Vagina (tissue), 2 donors: ENCODE measurements at places on chromosomes 12 and 14.
A peak's percentile ranks its signal among the peaks of the same experiment; 100 is the strongest.

- no peak for DNase-seq
Measured at GRCh38 chr12:55041345-55042055, 21.7 kb downstream of the NEUROD4 start.

GRCh38 chr14:71289536-71289935 lies 382.3 kb downstream of the PCNX1 start:
- DNase-seq: no peak

GRCh38 chr14:55904086-55904485 lies 214.1 kb upstream of the PELI2 start:
- no peak for DNase-seq

DNA sequence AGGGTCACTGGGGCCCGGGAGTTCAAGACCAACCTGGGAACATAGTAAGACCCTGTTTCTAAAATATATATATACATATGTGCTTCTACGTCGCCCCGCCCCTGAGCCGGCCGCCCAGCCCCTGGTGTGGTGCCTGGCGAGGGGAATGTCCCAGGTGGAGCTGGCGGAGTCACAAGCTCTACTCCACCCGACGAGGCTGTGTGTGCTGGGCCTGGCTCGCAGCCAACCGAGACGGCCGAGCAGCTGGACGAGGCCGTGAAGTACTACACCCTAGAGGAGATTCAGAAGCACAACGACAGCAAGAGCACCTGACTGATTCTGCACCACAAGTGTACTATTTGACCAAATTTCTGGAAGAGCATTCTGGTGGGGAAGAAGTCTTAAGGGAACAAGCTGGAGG lies 22.1 kb upstream of the ITPK1 start:
- DNase-seq: no peak

- no peak for DNase-seq
Measured at GRCh38 chr14:74904635-74905503, 18.2 kb downstream of the RPS6KL1 start.

DNA sequence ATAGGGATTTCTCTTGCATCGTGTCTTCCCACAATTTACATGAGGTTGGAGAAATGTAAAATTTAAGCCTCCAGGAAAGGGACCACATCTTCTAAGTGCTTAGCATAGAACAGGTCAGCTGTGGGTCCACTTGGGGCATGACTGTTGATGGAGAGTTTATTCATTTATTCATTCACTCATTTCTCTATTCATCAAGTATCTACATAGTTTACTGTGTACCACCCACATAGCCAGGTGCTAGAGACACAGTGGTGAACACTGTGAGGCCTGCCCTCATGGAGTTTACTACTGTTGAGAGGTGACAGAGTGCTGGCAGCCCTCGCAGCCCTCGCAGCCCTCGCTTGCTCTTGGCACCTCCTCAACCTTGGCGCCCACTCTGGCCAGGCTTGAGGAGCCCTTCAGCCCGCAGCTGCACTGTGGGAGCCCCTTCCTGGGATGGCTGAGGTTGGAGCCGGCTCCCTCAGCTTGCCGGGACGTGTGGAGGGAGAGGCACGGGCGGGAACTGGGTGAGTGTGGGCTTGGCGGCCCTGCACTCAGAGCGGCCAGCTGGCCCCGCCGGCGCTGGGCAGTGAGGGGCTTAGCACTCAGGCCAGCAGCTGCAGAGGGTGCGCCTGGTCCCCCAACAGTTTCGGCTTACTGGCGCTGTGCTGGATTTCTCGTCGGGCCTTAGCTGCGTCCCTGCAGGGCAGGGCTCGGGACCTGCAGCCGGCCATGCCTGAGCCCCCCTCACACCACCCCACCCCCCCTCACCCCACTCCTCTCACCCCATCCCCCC lies 1.7 kb upstream of the JPH4 start:
- DNase-seq: no peak

GRCh38 chr14:24250354-24250753 lies 7.9 kb upstream of the TINF2 start:
- no peak for DNase-seq

- no peak for DNase-seq
Measured at GRCh38 chr14:94102768-94103482, 7.6 kb upstream of the IFI27 start.

- DNase-seq: peak; percentile 42
Measured at GRCh38 chr14:95830386-95830785, 46.2 kb upstream of the TUNAR start.

GRCh38 chr12:53074999-53075370 lies 4.2 kb downstream of the SPRYD3 start:
- DNase-seq: no peak

DNA sequence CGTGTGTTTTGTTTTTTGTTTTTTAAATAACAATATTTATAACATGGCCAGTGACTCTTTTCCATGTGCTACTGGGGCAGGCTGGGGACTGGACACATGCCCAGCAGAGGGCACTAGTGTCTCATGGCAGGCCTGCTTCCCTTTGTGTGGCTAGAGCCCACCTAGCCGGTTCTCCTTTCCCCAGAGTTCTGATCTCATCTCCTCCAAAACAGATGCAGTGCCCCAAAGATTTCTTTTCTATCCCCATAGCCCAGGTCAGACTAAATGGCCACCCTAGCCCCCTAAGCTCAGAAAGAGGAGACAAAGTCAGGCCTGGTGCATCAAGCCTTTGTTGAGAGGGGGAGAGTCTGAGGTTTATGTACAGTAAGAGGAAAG lies 21.2 kb downstream of the PRPF40B start:
- no peak for DNase-seq

GRCh38 chr12:12562016-12562483 lies 613 bp downstream of the DUSP16 start:
- no peak for DNase-seq

DNA sequence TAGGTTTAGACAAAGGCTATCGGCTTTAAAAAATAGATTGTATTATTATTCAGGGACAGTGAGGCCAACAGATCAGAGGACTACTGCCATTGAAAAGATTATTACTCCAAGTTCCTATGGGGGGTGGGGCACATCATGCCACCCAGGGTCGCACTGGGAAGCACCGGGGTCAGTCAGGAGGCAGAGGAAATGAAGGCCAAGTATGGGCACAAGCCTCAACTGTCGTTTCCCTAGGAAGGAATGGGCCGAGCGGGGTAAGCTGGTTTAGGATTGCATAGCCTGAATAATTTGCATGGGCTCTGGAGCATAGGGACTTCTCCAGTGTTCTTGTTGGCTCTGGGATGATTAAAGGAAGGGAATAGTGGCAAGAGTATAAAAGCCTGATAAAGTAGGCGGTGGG lies 205.3 kb downstream of the NOVA1 start:
- no peak for DNase-seq

- DNase-seq: no peak
Measured at GRCh38 chr12:123388951-123389559, 5.1 kb downstream of the KMT5A start.

DNA sequence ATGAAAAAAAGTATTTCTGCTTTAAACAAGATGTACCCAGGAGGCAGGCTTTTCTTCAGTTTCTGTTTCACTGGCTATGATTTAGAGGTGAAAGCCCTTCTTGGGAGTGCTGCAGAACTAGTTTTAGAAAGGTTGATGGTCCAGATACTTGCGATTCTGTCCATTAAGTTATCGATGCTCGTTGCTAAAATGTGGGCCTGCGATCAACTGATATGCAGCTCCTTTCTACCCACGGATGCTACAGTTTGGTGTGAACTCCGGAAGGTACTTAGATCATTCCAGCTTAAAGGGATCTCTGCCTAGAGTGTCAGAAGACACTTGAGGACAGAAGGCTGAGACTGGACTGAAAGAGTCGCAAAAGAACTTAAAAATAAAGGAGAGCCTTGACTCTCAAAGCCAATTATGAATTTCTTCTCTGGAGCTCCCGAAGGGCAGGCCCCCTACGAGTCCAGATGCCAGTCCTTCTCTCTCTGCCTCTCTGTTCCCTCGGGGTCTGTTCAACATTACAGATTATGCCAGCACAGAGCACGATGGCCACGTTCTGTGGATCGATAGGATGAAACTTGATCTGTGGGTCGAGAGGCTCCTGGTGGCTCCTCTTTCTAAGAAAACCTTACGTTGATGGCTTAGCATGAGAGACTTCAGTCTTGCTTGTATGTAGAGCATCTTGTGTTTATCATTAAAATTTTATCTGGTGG lies 40.0 kb downstream of the FBXW8 start:
- DNase-seq: no peak

DNA sequence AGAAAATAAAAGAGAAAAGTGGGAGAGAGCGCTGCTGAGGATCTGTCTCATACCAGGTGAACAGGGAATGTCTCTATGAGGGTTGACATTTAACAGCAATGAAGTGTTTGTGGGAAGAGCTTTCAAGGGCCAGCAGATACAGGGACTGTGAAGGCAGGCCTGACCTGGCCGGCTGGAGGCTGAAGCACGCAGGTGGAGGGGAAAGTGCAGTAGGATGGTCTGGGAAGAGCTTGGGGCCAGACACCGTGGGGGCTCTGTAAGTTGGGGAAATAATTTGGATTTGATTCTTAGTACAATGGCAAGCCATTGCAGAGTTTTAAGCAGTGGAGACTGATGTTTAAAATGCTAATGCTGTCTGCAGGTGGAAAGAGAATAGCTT lies 23.8 kb upstream of the DHRS2 start:
- DNase-seq: no peak

GRCh38 chr14:95526483-95527386 lies 8.1 kb upstream of the GLRX5 start:
- no peak for DNase-seq

- DNase-seq: no peak
Measured at GRCh38 chr12:106978035-106978800, 8.7 kb downstream of the MTERF2 start.

DNA sequence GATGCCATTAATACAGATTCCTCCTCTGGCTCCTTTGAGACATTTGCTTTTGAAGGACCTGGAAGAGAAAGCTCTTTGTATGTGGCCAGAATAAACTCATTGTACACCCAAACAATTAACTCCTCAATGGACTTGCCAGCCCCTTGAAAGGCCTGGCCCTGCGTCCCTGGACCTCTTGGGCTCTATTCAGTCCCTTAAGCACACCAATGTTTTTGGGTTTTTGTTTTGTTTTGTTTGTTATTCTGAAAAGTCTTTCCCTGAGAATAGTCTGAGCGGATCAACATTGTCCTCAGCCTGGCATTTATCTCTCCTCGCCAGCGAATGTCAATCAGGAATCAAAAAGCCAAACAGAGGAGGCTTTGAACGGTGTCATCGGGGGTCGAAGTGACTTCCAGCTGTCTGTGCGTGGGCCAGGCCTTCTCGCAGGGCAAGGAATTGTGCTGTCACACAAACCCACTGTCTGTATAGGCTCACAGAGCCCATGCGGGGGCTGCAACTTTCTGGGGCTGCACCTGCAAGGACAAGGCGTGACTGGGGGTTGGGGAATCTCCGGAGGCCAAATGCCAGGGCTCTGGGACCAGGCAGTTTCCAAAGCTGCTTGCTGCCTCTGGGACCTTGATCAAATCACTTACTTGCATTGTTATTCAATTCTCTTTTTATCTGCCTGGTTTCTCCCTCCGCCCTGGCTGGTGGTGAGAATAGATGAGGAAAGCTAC lies 108.3 kb downstream of the SMOC1 start:
- no peak for DNase-seq

DNA sequence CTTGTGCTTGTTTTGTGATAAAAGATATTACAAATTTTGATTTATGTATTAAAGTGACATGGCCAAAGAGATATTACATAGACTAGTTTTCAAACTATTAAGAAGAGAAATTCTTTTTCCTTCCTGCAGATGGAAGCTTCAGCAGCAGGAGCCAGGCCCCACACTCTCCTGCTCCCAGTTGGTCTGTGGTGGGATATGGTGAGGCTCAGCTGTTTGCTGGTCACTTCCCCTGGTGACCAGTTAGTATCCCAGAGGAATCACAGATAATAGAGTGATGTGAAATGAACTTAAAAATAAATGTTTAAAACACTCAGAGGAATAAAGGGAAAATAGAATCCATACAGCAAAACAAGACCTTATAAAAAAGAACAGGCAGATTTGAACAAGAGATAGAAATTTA lies 154.7 kb downstream of the KTN1 start:
- DNase-seq: no peak

DNA sequence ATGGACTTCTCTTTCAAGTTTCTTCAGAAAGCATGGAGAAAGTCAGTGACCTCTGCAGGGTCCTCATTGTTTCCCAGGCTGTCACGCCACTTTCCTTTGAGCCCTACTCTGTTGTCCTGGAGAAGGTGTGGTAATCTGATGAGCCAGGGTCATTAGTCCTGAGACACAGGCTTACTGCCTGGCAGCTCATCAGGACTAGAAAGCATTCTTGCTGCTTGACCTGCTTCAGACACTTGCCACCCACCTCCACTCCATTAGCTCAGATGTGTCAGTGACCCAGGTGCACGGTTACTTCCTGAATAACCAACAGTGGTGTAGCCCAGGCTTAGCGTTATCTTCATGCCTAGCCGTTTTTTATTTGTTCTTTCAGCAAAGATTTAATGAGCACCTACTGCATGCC lies 93.9 kb downstream of the FGD4 start:
- DNase-seq: no peak

- no peak for DNase-seq
Measured at GRCh38 chr14:57362361-57362760, 28.0 kb upstream of the NAA30 start.

- no peak for DNase-seq
Measured at GRCh38 chr12:54019924-54020590, 8.2 kb upstream of the HOXC6 start.

GRCh38 chr12:110776410-110776809 lies 33.7 kb upstream of the PPP1CC start:
- DNase-seq: no peak

GRCh38 chr14:102282751-102283465 lies 22.1 kb downstream of the MOK start:
- DNase-seq: no peak

- DNase-seq: no peak
Measured at GRCh38 chr14:104350463-104351185, 212.2 kb downstream of the KIF26A start.

- no peak for DNase-seq
Measured at GRCh38 chr12:121718653-121719239, 6.2 kb downstream of the TMEM120B start.

DNA sequence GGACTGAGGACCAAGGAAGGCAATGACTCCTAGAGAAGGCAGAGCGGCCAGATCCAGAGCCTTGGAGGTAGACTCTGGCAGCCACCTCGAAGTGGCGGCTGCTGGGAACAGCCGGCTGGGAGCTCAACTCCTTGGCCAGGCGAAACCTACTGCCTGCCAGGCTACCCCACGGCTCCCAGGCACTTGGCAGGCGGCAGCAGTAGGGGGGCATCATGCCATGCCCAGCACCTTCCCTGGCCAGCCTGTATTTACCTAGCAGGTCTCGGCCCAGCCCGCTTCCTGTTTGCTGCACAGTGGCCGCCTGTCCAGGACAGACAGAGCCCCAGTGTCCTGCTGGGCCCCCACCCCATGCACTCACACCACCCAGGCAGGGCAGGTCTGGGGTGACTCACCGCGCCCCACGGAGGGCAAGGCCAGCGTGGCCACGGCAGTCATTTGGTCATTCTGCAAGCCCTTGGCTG lies 10.2 kb downstream of the TRPV4 start:
- no peak for DNase-seq

GRCh38 chr12:115037830-115038229 lies 353.9 kb upstream of the TBX3 start:
- no peak for DNase-seq

DNA sequence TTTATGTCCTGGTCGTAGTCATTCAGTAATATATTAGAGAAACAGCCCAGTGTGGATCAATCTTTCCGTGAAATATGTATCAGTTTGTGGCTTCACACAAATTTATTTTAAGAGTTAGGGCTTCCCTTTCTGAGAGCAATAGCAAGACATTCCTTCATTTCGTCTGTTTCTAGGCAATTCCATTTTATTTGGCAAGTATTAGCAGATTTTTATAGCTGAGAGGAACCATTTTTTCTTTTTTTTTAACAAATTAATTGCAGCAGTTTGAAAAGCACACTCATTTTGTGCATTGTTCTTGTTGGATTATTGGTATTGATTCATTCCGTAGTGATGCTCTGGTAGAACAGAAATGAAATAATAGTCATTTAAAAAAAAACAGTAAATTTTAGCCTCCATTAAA lies 132.9 kb downstream of the SRGAP1 start:
- no peak for DNase-seq
